ENCODE measurements at places on chromosomes 12 and 14. TPM values are rescaled to one million over a fixed set of nuclear protein-coding genes. Genes with fewer than 3 reads are reported as not detected.

DNA sequence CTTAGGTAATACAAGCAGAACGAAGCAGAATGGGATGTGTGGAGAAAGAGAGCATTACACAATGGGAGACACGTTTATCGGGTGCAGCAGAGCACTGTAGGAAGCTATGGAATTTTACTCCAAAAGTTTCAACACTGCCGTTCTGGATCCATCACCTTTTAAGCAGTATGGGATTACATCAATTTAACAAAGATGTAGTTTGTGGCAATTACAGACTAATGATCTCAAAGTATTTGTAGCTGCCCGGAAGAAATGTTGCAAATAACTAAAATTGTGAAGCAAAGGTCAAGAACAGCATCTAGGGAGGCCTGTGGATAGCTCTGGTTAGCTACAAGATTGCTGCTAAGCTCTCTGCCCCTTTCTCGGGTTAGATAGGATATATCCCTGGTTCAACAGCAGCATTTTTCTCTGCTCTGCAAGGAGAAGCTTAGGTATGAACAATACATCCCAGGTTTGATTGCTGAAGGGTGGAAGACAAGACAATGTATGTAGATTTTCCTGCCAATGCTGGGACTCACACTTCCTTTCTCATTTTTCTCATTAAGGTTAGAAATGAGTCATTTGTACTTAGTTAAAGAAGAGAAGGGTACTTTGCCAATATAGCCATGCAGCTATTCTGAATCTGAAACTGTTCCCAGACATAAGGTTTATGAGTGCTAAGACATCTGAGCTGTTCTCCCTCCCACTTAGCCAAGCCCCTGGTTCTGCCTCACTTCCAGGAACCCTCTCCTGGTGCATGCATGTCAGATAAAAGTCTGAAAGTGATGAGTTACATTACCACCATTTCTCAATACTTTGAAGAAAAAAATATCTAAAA lies 75.0 kb upstream of the HIF1A start:
- DNase-seq = no peak

- no peak for DNase-seq
Observed at GRCh38 chr12:119665164-119665929, 2.6 kb upstream of the PRKAB1 start.

DNA sequence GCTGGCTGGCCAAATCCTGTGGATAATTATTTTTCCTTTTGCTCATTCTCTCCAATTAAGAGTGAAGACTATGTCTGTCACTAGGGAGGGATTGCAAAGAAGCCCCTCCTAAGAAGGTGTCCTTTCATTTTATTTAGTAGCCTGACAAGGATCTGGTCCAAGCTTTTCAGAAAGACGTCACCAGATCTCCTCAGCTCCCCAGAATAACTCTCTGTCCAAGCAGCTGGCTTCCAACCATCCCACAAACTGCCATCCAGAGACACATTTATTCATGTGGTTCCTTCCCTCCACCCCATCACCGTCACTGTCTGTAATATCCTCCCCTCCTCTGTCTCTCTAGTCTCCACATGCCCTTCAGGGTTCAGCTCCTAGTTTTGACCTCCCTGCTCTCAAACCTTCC lies 69.9 kb downstream of the PPM1H start:
- no peak for DNase-seq

DNA sequence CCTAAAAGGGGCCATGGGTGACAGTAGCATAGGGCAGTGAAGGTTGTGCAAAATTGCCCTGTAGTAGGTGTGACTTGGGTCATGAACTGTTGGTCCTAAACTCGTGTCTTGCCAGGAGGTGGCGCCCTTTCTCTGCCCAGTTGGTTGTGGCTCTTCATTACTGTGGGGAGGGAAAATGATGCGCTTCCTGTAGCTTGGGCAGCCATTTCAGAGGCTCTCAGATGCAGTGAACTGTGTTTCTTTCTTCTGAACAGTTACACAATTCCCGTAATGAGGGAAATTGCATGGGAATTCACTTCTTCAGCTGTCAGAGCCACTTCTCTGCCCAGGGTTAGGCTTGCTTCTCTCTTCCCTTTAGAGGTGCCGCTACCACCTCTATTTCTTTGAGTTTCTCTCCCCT lies 148.1 kb upstream of the NRXN3 start:
- DNase-seq = no peak

GRCh38 chr14:44966601-44967336 lies 4.8 kb downstream of the TOGARAM1 start:
- no peak for DNase-seq

- DNase-seq = no peak
Observed at GRCh38 chr14:19949218-19949617, 18.5 kb downstream of the OR4K1 start.

- no peak for DNase-seq
Observed at GRCh38 chr12:67701121-67701520, 52.6 kb downstream of the DYRK2 start.

DNA sequence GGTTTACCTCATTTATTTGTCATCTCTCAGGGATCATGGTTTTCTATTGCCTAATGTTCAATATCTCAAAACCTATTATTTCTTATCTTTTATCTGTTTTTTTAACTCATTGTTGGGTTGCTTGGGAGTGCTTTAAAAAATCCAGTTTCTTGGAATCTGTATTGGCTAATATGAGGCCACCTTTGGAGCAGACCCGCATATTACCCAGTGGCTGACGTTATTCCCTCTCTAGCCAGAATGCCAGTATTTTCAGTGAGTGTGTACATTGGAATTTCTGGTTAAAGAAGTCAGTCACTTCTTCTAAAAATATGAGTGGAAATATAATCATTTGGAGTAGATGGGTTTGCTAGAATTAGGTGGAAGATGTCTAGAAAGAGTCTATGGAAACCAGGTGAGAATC lies 38.3 kb downstream of the PRMT8 start:
- DNase-seq = no peak

DNA sequence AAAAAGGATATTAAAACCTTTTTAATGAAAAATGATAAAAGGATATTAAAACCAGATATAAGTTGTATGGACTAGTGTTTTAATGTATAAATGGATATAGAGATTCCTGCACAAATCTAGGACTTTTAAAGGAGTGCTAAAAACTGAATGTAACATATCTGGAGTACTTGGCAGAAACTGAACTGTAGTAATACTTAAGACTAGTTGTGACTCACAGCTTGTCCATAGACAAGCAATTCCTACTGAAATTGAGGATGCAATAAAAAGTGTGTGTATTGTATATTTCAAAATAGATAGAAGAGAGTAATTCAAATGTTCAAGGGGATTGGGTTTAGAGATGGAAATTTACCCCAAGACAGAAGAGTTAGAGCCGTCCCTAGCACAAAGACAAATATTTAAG lies 59.6 kb downstream of the FBXO33 start:
- no peak for DNase-seq

- DNase-seq = no peak
Observed at GRCh38 chr12:63864454-63864706, 19.9 kb downstream of the SRGAP1 start.

GRCh38 chr14:52349731-52350130 lies 35.6 kb downstream of the PTGER2 start:
- DNase-seq = no peak

DNA sequence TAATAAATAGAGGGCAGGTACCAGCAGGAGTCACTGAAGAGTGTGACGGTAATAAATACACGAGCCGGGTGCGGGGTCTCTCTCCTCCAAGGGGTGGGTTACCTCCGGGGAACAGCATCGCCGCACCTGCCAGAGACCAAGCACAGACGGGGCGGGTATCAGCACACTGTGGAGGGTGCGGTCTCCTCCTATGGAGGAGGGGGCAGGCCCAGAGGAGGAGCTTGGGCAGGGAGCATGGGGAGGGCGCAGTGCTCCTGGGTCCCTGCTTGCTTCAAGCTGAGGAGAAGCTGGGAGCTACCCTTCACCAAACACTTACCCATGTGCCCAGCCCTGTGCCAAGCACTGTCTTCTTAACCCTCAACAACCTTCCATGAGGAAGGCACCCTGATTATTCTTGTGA lies 12.8 kb downstream of the PGF start:
- DNase-seq = no peak

GRCh38 chr12:107543416-107543815 lies 142.2 kb upstream of the PWP1 start:
- DNase-seq = no peak

GRCh38 chr14:99538275-99538674 lies 57.1 kb downstream of the CCNK start:
- no peak for DNase-seq

DNA sequence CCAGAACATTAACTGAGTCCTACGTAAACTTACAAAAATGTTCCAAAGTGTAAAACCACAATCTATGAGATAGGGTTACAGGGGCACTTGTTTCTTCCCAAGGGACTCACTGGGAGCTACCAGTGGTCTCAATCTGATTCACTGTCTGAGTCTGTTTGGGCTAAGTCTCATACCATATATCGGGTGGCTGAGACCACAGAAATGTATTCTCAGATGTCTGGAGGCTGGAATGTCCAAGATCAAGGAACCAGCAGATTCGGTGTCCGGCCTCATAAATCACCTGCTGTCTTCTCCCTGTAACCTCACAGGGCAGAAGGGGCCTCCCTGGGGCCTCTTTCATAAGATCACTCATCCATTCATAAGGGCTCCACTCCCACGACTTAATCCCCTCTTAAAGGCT lies 616.3 kb upstream of the TMEM132C start:
- no peak for DNase-seq

DNA sequence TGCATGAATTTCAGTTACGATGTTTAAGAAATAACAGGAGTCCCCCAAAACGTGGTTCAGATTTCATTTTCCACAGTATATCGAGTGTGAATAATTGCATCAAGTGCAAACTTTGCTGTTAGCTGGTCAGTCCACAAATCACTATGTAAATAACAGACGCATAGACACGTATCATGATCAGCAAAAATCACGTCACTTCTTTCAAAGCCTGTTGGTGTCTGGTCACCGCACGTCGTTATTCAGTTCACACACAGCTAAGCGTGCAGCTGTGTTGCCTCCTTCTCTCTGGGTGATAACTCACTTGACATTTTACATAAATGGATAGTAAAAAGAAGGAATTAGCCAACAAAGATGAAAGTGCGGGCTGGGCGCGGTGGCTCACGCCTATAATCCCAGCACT lies 126.8 kb upstream of the MED13L start:
- DNase-seq = no peak

GRCh38 chr14:95959317-95959716 lies 79.8 kb upstream of the C14orf132 start:
- no peak for DNase-seq

DNA sequence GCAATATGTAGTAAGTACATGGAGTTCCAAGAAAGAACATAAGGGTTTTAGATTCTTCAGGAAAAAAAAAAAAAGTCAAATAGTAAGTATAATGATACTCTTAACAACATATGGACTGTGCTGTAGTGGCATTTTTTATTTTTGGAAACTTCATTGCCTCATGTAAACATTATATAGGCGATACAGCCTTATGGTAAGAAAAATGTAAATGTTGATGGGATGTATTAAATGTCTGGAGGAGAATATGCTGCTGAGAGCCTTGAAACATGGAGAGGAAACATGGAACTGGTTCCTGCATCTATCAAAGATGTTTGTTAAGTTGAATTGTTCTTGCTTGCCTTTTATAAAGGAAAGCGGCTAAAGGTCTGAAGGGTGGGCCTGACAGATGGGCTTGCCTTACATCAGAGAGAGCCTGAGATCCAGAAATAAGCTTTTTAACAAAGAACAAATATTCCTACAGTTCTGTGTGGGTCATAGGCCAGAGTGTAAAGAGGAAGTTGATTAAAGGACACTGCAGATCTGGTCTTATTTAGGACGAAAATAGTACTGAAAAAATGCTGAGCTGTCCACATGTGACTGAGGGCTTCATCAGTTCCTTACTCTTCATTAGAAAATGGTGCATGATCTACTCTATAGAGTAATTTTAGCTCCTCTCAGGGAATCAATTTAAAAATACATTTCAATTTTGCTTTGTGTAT lies 448.1 kb upstream of the DCN start:
- no peak for DNase-seq

DNA sequence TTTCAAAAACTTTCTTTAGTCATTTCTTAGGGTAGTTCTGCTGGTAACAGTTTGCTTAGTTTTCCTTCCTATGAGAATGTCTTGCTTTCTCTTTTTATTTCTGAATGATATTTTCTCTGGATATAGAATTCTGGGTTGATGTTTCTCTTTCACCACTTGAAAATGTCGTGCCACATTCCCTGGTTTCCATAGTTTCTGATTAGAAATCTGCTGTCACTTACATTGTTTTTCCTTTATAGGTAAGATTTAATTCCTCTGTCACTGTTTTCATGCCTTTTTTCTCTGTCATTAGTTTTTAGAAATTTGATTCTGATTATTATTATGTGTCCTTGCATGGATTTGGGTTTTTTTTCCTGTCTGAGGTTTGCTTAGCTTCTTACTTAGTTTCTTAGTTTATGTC lies 77.3 kb upstream of the PCNX4 start:
- no peak for DNase-seq

DNA sequence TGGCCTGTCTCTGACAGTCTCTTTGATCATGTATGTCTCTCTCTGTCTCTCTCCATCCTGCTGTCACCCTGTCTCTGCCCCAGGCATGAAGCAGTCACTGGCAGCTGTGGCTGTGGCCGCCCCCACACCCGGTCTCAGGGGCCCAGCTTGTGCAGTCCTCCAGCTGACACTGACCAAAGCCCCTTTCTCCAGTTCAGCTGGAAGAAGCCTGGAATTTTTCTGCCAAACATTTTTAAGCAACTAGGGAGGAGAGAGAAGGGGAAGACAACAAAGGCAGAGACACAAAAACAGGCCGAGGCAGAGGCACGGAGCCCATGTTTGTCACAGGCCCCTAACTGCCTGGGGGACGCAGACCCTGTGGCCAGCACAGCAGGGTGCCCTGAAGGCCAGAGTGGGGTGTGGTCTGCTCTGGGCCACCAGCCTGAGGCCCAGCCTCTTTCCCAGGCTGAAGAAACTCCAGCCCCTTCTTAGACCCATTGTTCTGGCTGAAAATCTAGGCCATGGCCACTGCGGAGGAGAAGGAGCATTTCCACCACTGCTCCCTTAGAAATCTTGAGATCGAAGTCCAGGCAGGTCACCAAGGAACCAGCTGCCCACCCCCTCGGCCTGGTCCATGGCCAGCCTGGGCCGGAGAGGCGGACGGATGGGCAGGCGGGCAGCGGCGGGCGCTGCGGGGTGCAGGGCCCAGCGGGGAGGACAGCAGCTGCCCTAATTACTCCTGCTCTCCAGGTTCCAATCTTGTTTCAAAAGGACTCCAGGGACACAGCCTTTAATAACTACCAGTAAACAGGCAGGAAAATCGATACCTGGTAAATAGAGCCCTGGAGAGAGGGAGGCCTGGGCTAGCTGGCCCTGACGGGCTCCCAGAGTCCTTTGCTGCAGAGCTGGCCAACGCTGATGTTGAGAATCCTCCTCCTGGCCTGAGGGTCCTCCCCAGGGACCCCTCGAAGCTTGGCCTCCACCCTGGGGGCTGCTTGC lies 14.9 kb downstream of the DTX1 start:
- no peak for DNase-seq

The LALBA gene
- not detected for total RNA-seq

The CEBPE gene
- total RNA-seq = not detected

The RAD51B gene
- 45.0 TPM for total RNA-seq

The CATSPERB gene
- 0.28 TPM for total RNA-seq

The CFAP54 gene
- 29.8 TPM for total RNA-seq

The DAO gene
- not detected for total RNA-seq

The KRT80 gene
- total RNA-seq = 1.7 TPM

The PDE3A gene
- total RNA-seq = 11.1 TPM

The RAD51AP1 gene
- total RNA-seq = 0.53 TPM

Data from ovary (tissue), 10 donors.